ENCODE measurements at places on chromosomes 3 and 15.

GRCh38 chr15:42020713-42021273, at the start of gene PLA2G4E:
PLA2G4E (minus strand) TSS chr15:42021042; CDS start chr15:42021030, 12 bp downstream.
- DNase-seq = no peak

DNA sequence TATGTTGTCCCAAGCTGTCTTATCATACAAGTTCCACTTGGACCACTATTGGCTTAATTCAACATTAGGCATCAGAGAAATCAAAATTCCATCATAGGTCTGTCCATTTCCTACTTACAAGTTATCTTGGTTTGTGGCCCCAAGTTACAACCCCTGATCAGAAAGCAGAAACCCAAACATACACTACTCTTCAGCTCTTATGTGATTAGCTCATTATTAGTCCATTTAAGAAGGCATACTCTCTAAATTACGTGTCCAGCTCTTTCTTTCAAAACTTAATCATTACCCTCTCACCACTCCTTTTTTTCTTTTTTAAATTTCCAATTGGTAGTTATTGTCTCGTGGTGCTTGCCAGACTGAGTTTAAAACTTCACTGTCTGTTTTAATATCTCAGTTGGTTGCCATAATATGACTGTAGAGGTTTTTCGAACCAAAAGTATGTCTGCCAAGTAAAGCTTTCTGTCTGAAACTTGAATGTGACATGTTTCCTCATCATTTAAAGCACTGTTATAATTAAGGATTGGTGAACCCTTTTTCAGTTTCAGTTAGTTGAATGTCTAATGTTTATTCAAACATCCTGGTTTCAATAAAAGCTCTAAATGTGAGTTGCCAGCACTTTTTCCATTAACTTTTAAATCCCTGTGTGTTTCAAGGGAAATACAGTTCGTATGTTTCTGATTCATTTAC, 150.3 kb downstream of the SAMMSON start:
- DNase-seq = no peak

DNA sequence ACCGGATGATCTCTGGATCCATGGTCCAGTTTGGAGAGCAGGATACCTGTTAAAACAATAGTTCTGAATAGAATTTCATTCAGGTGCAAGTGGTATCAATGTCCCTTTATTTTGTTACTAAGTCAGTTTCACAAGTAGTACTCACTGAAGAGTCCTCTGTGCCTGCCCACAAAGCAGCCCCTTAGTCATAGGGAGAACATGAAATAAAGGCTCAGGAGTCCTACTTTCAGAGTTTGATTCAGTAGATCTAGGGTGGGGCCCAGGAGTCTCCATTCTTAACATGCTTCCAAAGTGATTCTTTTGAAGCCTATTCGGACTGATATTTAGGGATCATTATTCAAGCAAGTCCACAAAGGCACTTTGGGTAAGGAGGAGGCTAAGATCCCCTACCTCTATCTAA, 79.8 kb upstream of the ACKR4 start:
- DNase-seq = no peak

- peak; percentile 70 for DNase-seq
Observed at GRCh38 chr15:72231833-72232478, 966 bp upstream of the PKM start.

- no peak for DNase-seq
Observed at GRCh38 chr15:80990955-80991354, 1.3 kb upstream of the MESD start.

GRCh38 chr15:23569151-23569925, 3.9 kb downstream of the MKRN3 start:
- DNase-seq = no peak

DNA sequence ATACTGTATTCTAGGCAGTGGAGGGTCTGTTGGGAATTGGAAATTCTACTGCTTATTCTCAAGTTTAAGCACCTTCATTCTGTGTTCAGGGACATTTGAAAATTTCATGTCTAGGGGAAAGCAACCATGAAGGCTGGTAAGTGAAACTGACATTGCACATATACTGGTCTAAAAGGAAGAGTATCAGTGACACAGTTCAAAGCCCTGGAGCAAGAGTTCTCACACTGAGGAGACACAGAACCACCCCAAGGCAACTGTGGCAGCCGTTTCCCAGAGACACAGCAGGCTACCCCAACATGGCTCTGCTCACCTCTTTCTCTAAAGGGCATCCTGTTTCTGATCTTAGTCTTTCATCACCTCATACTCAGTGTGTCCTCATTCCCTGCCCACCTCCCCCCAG, 67.5 kb downstream of the KCNMB2 start:
- no peak for DNase-seq

GRCh38 chr15:92839696-92840095, 60.4 kb upstream of the CHD2 start:
- DNase-seq = no peak

DNA sequence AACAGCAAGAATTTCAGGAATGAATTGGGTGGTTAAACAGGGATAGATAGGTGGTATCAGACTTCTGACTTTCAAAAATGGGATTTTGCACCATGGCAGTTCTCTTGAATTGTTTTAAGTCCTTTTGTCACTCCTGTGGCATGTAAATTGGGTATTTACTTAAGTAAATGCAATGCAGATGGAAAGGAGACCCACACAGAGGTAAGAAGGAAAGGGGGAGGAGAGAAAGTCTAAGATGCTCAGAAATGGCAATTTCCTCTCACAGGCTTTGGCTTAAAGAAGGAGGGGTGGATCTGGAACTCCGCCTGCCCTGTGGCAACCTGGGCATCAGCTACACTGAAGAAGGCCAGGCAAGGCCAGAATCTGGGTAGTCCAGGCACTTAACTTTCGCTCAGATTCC, 197.1 kb upstream of the UBE2E1 start:
- no peak for DNase-seq

- no peak for DNase-seq
Observed at GRCh38 chr3:119998166-119998565, 96.1 kb downstream of the GSK3B start.

GRCh38 chr3:142881445-142882224, 7.2 kb downstream of the PCOLCE2 start:
- DNase-seq = no peak

- no peak for DNase-seq
Observed at GRCh38 chr3:81465510-81466200, 295.8 kb downstream of the GBE1 start.

DNA sequence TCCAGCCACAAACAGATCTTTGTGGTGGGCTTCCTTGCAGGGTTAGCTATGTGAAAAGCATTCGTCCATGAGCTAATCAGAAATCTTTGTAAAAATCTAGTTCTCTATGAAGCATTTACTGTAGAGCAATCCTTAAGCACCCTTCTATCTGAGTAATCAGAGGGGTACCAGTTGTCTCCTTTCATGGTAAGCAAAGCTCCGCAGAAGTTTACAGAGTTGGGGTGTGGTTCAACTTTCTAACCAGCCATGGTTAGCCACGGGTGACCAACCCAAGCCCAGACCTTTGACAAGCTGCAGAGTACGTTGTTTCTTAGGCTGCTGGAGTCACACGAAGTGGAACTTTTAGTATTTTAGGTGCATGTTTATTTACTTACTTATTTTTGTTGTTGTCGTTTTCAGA, 77.4 kb downstream of the FLNB start:
- DNase-seq = no peak

DNA sequence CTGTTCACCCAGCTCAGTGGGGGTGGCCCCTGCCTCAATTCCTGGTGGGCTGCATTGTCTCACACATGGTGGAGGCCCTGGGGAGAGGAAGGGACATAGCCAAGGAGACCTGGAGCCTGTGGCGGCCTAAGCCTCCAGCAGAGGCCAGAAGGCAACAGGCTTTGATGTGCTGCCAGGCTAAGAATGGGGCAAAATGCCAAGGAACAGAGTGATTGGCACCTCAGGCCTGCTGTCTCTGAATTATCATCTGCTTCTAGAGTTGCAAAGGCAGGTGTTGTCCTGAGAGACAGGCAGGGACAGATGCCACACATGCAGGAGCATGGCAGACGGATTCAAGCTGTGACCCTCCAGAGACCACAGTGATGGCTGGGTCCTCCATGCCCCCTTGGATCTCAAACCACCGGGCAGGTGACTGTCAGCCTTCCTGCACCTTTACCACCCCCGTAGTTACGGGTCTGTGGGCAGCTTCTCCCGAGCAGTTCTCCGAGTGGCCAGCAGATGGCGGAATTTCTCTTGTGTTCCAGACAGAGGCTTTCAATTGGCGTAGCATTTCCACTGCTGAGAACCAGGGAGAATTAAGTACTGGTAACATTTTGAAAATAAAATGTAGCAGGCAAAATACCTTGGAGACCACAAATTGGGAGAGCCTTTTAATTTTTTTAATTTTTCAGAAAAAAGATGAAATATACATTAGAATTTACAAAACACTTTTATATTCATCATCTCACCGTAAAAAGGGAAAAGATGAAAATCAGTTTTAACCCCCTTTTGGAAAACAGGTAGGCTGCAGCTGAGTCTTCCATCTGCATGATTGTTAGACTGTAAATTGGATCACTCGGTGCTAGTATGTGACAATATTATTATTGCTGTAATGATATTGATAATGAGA, 525.5 kb upstream of the CFAP20DC start:
- peak; percentile 70 for DNase-seq

- no peak for DNase-seq
Observed at GRCh38 chr15:78167227-78167888, 18.2 kb downstream of the IDH3A start.

DNA sequence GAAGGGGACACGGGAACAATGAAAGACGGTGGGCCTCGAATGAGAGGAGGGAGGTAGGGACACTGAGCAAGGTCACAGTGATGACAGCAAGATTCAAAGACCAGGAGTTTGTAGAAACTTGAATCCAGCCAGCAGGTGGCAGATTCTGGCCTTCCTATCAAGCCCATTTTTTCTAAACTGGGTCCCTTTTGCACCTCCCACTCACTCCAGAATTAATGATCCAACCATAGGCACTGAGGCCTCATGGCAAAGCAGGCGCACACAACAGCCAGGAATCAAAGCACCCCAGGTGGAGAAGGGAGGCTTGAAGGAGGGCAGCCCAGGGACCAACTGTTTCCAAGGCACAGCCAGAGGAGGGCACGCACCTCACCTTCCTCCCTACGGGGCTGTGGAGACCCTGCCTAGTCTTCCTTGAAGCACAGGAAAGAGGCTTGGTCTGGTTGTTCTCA, 90.2 kb downstream of the ANP32A start:
- DNase-seq = peak; percentile 69
